ENCODE measurements at places on chromosomes 7 and 10. TPM values are rescaled to one million over a fixed set of nuclear protein-coding genes. Genes with fewer than 3 reads are reported as not detected.

DNA sequence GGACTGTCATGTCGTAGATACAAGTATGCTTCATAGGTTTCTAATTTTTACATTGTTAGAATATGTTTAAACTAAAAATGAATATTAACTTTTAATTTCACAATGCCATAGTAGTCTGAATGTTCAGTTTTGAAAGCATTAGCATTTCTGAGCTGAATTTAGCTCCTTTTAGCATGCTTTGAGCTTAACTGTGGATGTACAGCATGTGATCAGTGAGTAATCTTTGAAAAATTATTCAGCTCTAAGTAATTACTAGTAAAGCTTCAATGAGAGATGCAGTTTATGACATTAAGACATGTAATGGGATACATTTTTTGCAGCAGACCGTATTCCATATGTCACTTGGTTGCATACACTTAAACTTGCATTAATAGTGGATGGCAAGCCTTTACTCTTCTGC, 114.1 kb upstream of the WNT16 start:
- H3K36me3 ChIP-seq, result no peaks in the 10 kb centered on the region
- no peak overlapping the region for H3K27ac ChIP-seq
- H3K4me1 ChIP-seq, result no peaks in the 10 kb centered on the region
- no peak for DNase-seq

- DNase-seq, result no peak
- no peaks in the 10 kb centered on the region for H3K27me3 ChIP-seq
- H3K4me3 ChIP-seq, result no peak overlapping the region
These were observed 69.9 kb downstream of the C10orf105 start for GRCh38 chr10:71649631-71650030.

- H3K4me3 ChIP-seq, result no peak overlapping the region
- no peaks in the 10 kb centered on the region for H3K27me3 ChIP-seq
- H3K4me1 ChIP-seq, result peaks cover 4% of the 10 kb centered on the region
- DNase-seq, result no peak
These were observed 58.5 kb upstream of the AHR start for GRCh38 chr7:17239683-17240521.

DNA sequence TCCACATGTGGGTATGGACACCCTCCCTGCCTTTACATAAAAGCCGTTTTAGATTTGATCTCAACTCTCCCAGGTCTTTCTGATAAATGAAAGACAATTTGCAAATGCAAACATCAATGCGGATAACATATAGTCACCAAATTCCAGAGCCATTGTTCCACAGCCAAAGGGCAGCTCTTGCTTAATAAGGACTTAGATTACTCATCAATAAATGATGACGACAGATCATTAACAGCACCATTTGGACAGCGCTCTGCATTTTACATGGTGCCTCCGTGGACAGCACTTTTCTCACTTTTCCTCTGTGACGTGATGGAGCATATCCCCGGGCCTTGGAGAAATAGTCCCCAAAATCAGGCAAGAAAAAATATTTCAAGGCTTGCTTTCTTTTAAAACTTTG, 370.3 kb upstream of the CELF2 start:
- no peaks in the 10 kb centered on the region for H3K36me3 ChIP-seq
- DNase-seq, result no peak
- no peaks in the 10 kb centered on the region for H3K27me3 ChIP-seq
- no peaks in the 10 kb centered on the region for H3K4me1 ChIP-seq
- no peak overlapping the region for H3K27ac ChIP-seq
- H3K4me3 ChIP-seq, result no peak overlapping the region

DNA sequence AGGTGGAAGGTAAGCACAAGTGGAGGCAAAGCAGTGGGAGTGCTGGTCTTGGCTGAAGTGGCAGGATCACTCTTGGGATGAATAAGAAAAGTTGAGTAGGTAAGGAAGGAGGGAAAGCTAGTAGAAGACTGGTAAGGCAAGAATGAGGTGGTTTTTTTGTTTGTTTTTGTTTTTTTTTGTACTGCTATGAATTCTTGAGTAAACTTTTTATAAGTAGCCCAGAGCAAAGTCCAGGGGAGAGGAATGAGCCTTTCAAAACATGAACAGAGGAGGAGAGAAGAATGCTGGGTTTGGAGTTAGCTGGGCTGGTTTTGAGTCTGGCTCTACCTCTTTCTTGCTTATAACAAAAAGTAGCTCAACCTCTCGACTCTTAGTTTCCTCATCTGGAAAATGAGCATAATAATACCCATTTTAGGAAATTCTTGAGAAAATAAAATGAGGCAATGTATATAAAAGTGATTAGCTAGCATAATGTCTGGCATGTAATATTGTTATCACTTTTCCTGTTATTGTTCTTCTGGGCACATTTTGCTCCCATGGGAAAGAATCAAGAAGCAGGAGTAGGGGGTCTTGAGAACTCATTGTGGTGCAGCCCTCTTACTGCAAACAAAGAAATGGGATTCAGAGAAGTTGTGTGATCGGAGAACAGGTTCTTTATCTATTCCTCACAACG, 24.1 kb upstream of the LRRC17 start:
- no peaks in the 10 kb centered on the region for H3K27me3 ChIP-seq
- no peaks in the 10 kb centered on the region for H3K36me3 ChIP-seq
- DNase-seq, result no peak
- no peak overlapping the region for H3K27ac ChIP-seq
- no peak overlapping the region for H3K4me3 ChIP-seq

DNA sequence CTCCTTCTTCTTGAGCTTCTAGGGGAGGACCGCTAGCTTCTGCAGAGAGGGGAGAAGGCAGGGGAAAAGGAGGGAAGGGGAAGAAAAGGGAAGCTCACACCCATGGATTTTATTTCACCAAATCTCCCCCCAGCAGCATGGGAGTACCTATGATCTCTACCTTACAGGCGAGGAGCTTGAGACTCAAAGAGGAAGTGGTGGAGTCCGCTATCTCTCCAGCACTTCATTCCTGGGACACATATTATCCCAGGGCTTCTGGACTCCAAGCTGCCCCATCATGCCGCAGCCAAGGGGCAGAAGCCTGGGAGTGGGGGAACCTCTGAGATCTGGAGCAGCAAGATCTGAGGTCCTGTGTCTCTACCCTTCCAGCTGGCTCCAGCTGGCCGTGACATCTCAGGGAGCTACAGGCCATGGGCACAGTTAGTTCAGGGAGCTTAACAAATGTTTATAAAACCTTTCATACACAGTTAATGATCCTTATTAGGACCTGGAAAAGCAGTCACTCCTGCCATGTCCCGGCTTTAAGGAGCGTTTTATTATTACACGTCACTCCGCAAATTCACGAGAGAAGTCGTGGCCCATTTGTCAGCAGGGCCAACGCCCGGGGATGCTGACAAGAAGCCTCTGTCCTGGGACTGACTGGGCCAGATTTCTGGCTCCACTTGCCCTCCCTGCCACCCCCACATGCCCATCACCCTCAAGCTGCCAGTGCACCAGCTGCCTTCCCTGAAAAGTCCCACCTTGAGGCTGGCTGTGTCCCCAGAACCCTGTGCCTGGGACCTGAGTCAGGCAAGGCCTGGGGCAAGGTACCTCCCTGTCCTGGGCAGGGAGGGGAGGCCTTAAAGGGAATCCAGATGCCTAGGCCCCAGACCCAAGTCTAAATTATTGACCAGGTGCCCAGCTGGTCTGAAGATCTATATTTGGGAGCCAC, 132.1 kb upstream of the ZMIZ1 start:
- no peaks in the 10 kb centered on the region for H3K36me3 ChIP-seq
- H3K4me1 ChIP-seq, result no peaks in the 10 kb centered on the region
- DNase-seq, result no peak
- H3K27ac ChIP-seq, result no peak overlapping the region

DNA sequence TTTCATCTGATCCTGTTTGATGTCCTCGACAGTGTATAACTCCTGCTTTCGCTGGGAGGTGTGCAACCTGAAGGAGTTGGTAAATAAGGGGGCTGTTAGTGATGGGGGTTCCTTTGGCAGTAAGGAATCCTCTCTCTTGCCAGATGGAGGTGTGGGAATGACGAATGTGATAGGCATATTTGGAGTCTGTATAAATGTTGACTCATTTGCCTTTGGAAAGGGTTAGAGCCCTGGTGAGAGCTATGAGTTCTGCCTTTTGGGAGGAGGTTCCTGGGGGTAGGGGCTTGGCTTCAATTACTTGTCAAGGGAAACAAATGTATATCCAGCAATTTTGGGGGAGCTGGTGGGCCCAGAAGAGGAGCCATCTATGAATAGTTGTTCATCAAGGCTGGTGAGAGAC, 11.4 kb upstream of the CHST3 start:
- H3K4me1 ChIP-seq, result no peaks in the 10 kb centered on the region
- H3K27ac ChIP-seq, result no peak overlapping the region
- no peak overlapping the region for H3K4me3 ChIP-seq
- no peaks in the 10 kb centered on the region for H3K36me3 ChIP-seq

DNA sequence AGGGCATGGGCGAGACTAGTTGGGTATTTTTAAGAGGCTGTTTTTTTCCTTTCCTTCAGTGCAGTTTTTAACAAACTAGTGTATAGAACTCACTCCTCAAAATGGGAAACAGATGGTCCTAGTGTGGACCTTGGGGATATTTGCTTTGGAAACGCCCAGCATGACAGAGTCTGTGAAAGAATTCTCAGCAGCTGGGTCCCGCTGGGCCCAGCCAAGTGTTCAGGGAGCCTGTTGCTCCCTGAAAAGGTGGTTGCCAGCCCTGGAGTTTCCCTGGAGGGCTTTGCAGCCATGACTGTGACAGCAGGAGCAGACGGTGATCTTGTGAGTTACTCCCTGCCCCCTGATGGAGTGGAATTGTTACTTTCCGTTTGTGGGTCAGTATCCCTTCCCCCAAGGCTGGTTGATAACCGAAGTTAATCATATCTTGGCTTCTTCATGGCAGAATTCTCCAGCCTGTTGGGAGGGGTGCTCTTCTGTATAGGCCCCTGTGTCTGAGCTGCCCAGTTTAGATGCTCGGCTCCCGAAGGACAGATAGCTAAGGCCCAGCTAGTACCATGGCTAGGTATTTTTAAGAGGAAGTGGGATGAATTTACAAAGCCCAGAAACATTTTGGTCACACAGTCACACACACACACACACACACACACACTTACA, 278.6 kb upstream of the HABP2 start:
- H3K4me3 ChIP-seq, result no peak overlapping the region
- H3K27me3 ChIP-seq, result no peaks in the 10 kb centered on the region
- no peak overlapping the region for H3K27ac ChIP-seq
- no peaks in the 10 kb centered on the region for H3K4me1 ChIP-seq

- H3K4me3 ChIP-seq, result no peak overlapping the region
- no peaks in the 10 kb centered on the region for H3K4me1 ChIP-seq
- no peak overlapping the region for H3K27ac ChIP-seq
- H3K36me3 ChIP-seq, result peaks cover 14% of the 10 kb centered on the region
- H3K27me3 ChIP-seq, result no peaks in the 10 kb centered on the region
These were observed 22.1 kb downstream of the EXOC4 start for GRCh38 chr7:133275008-133275407.

- H3K27me3 ChIP-seq, result no peaks in the 10 kb centered on the region
- H3K4me3 ChIP-seq, result no peak overlapping the region
- DNase-seq, result no peak
- no peak overlapping the region for H3K27ac ChIP-seq
These were observed 690.6 kb downstream of the AUTS2 start for GRCh38 chr7:70288781-70289456.

GRCh38 chr10:97412891-97413304, 11.8 kb upstream of the RRP12 start:
- H3K4me3 ChIP-seq, result no peak overlapping the region
- no peak overlapping the region for H3K27ac ChIP-seq
- no peaks in the 10 kb centered on the region for H3K27me3 ChIP-seq
- no peaks in the 10 kb centered on the region for H3K36me3 ChIP-seq

- no peaks in the 10 kb centered on the region for H3K4me1 ChIP-seq
- H3K4me3 ChIP-seq, result no peak overlapping the region
- H3K27me3 ChIP-seq, result no peaks in the 10 kb centered on the region
These were observed 177.2 kb upstream of the PCLO start for GRCh38 chr7:83339907-83340306.

- peak; percentile 60 for DNase-seq
- H3K36me3 ChIP-seq, result no peaks in the 10 kb centered on the region
- H3K4me3 ChIP-seq, result no peak overlapping the region
- no peaks in the 10 kb centered on the region for H3K27me3 ChIP-seq
- no peaks in the 10 kb centered on the region for H3K4me1 ChIP-seq
These were observed 6.8 kb upstream of the TAS2R40 start for GRCh38 chr7:143214789-143215679.

DNA sequence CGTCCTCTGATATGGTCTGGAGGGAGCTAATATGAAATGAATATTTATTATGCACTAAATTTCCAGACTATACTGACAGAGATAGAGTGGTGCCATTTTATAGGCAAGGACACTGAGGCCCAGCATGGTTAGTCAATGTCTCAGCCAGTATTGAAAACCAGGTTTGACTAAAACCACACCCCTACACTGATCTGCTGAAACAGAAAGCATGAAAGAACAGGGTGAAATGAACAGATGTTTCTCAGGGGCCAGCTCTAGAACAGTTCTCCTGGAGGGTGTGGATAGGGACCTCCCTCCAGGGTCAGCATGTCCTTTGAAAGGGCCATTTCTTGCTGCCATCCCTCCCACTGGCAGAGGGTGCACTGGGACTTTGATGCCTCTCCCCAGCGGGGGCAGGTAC, 700.5 kb downstream of the GRID1 start:
- DNase-seq, result no peak
- H3K27ac ChIP-seq, result no peak overlapping the region
- H3K4me3 ChIP-seq, result no peak overlapping the region

GRCh38 chr10:91104193-91105041, 116.0 kb upstream of the PCGF5 start:
- H3K4me1 ChIP-seq, result no peaks in the 10 kb centered on the region
- H3K36me3 ChIP-seq, result no peaks in the 10 kb centered on the region
- no peak for DNase-seq
- H3K27ac ChIP-seq, result no peak overlapping the region
- no peak overlapping the region for H3K4me3 ChIP-seq

DNA sequence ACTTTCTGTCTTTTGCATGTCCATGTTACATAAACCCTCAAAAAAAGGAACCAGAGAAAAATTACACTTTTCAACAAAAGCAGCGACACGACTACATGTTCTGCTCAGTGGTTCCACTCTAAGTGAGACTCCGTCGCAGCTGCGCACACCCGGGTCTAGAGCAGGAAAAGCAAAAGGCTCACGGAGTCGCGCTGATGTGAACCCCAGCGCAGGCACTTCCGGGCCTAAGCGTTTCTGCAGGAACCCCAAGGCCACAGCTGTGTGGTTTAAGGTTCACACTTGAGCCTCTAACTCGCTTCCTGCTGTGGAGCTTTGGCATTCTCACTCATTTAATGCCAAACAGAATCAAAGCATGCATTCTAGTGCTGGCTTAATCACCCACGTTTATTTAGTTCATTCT, 240.3 kb downstream of the DNAJB6 start:
- peak; percentile 52 for DNase-seq
- no peak overlapping the region for H3K4me3 ChIP-seq
- no peaks in the 10 kb centered on the region for H3K4me1 ChIP-seq
- no peaks in the 10 kb centered on the region for H3K27me3 ChIP-seq

GRCh38 chr7:105098863-105099515, 85.0 kb downstream of the KMT2E start:
- no peaks in the 10 kb centered on the region for H3K36me3 ChIP-seq
- no peak overlapping the region for H3K27ac ChIP-seq
- no peak for DNase-seq
- H3K4me1 ChIP-seq, result no peaks in the 10 kb centered on the region

HOXA1 gene
- 1.6 TPM for total RNA-seq

CUEDC2 gene
- total RNA-seq, result 48.2 TPM

ADARB2 gene
- total RNA-seq, result not detected

CCDC136 gene
- total RNA-seq, result 29.5 TPM

PPP1R3C gene
- 94.6 TPM for total RNA-seq

PAPSS2 gene
- 57.2 TPM for total RNA-seq

NKX2-3 gene
- 0.60 TPM for total RNA-seq

DNAJB6 gene
- 130 TPM for total RNA-seq

ARHGEF5 gene
- total RNA-seq, result 9.0 TPM

ABCF2 gene
- total RNA-seq, result 15.8 TPM

PARD3 gene
- total RNA-seq, result 27.7 TPM
